ENCODE measurements at places on chromosomes 13 and 19.

DNA sequence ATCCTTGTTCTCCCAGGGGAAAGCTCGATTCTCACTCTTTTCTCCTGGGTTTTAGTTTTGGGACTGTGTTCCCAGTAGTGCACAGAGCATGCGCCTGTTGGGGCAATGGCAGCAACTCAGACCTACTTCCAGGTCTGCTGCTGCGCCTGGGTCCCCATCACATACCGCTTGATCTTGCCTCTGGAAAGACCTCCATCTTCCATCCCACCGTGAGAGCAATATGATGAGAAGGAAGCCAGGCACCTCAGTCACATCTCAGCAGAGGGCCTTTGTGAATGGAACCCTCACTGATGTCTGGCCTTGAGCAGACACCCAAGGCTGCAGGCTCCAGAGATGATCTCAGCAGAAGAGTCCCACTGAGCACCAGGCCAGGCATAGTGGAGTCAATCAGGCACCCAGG lies 176.8 kb upstream of the ZNF507 start:
- DNase-seq: no peak

- no peak for DNase-seq
Observed at GRCh38 chr19:52786078-52786463, 520 bp downstream of the ZNF600 start.

- no peak for DNase-seq
Observed at GRCh38 chr13:103883164-103883563, 816.9 kb upstream of the SLC10A2 start.

DNA sequence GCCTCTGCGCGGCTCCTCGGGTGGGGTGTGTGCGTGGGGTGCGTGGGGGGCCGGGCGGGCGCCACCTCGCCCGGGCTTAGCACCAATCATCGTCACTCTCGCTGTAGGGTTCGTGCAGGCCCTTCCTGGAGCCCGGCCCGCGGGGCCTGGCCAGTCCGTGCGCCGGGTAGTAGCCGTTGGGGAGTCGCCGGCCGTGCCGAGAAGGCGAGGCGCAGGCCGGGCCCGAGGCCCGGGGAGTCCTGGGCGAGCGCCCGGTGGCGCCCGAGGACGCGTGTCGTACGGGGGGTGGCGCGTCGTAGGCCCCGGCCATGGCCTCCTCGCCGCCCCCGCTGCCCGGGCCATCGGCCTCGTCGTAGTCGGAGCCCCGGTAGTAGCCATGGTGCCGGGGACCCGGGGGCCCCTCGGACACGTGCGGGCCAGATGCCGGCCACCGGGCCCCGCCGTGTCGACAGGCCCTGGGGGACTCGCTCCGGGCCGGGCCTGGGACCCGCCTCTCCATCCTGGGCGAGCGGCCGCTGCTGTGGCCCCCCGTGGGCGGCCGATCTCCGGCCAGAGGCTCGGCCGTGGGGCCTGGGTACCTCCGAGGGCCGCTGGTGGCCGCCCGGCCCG lies 57.1 kb downstream of the IER2 start:
- no peak for DNase-seq

GRCh38 chr13:46756977-46757376 lies 40.0 kb downstream of the ESD start:
- no peak for DNase-seq

DNA sequence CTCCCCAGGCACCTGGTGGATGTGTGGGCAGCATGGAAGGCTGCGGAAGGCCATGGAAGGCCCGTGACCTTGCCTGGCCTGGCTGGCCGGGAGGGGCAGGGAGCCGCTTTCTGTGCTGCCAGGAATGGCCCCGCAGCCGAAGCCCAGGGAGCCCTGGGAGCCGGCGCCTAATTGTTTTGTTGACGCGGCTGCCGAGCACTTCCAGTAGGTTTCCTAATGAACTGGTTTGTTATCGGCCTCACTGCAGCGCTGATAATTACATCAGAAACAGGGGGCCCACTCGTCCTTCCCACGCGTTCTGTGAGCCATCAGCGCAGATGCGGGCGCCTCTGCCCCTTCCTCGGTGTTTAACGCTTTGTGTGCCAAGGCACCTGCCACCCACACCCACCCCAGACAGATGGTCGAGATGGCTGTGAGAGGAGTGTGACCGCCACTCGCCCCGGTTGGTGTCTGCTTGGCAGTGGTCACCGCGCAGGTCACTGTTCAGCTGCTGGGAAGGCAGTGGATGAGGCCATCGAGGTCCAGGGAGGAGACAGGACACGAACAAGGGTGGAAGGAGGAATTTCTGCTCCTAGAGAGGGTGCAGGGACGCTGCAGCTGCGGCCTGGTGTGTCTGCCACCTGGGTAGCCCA lies 124.5 kb downstream of the KDM4B start:
- no peak for DNase-seq

DNA sequence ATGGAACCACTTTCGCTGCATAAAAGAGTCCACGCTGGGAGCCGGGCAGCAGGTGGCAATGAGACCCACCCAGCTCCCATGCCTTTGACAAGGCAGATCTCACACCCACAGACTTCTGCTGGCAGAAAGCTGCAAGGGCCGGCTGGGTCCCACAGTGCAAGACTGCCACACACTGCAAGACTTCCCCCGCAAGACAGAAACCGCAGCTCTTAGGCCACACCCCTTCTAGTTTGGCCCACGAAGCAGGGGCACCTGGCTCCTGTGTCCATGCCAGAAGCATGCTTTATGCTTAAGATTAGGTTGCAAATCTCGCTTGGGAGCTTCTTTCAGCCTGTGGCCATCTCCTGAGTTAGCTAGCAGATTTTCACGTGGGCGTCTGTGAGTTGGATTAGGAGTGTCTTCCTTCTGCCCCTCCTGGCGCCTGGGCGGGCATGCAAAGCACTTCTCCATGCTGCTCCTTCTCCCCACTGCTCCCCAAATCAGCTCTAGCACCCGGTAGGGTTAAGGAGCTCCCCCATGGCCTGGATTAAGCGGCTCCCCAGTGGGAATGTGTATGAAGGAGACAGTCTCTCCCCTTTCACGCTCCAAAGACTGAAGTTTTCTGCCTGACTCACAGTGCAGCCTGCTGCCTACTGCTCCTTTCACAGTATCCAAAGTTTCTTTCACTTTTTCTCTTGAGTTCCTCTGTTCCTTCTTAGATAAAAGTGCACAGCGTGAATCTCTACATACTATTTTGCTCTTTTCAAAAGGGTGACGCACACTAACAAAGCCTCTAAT lies 17.7 kb downstream of the GPC6 start:
- DNase-seq: no peak

DNA sequence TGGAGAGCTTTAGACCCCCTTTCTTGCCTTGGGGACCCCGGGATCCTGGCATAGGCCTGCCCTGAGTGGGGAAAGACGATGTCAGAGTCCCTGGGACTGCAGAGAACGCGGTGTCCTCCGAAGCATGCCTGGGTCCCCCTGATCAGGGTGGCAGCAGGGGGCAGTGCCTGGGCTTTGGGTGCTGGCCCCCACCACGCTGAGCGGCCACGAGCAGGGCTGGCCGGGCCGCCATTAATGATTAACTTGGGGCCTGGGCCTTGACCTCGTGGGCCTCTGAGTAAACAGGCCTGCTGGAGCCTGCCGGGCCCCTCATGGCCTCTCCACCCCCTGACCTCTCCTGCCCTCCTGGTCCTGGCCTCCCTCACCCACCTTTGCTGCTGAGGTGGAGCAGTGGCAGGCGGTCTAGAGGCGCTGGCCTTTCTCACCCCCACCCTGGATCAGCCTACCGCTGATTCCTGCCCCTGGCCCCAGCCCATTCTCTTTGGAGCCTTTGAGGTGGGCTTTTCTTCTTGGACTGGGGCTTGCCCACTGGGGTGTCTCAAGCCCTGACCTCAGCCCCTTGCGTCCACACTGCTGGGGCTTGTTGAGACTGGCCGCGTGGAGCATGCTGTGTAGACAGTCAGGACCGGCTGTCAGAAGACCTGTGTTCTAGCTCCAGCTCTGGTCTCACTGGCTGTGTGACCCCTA lies 26.3 kb downstream of the CEBPA start:
- no peak for DNase-seq

DNA sequence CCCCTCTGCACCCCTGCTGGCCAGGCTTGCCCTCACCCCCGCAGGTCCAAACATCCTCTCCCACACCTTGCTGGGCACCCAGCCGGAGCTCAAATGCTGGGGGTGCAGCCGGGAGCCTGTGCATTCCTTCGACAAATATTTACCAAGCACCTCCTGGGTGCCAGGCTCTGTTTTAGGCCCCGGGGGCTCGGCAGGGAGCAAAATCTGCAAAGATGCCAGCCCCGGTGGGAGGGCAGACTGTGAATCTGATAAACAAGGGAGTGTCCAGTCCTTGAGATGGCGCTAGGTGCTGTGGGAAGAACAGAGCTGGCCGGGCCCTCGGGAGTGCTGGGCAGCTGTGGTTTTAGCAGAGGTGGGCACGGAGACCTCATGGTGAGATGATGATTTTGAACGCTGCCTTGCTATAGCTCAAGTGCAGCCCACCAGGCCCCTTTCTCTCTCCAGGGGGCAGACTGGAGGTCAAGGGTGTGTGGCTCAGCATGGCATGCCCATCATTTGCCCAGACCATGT lies 10.6 kb downstream of the NFIX start:
- DNase-seq: no peak

DNA sequence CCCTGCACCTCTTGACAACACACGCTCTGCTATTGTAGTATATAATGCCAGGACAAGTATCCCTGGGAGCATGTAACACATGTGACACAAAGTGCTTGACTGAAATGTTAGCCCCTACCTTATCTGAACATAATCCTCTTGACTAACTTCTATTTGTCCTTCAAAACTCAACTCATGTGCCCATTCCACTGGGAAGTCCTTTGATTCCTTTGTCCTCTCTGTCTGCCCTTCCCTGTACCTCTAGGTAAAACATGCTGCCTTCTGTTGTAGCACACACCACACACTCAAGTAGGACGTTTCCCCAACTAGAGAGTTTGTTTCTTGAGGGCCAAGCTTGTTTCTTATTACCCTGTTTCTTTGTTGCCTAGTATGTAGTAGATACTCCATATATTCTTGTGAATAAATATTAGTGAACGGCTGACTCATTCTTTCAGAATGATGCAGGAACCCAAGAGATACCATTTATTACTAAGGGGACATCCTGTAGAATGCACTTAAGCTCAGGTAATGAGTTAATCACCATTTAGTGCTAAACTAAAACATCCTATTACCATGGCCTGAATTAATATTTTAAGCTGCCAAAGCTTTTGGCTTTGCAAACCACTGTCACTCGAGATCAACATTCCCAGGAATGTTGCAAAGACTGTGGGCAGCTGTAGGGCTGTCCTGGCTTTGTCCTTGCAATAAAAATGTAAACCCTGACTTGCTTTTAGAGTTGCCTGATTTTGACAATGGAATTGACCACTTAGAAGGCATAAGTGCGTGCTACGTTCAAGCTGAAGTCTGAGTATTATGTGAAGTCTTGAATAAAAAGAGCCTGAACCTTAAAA lies 313.4 kb downstream of the COG6 start:
- DNase-seq: no peak

DNA sequence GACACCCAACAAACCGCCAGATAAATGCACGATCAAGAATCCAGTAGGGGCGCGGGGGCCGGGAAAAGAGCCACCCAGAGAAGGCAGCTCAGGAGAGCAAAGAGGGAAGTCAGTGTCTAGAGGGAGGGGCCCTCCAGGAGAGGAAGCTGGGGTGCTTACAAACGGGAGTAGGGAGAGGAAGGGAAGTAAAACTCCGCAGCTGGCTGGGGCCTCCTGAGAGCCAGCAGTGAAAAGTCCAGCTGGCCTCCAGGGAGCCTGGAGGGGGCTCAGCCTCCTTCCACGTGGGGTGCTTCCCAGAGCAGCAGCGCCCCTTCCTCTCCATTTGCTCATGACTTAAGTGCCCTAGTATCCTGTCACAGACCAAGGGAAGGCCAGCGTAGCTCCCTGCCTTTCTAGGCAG lies 51.8 kb downstream of the TMED1 start:
- DNase-seq: no peak

DNA sequence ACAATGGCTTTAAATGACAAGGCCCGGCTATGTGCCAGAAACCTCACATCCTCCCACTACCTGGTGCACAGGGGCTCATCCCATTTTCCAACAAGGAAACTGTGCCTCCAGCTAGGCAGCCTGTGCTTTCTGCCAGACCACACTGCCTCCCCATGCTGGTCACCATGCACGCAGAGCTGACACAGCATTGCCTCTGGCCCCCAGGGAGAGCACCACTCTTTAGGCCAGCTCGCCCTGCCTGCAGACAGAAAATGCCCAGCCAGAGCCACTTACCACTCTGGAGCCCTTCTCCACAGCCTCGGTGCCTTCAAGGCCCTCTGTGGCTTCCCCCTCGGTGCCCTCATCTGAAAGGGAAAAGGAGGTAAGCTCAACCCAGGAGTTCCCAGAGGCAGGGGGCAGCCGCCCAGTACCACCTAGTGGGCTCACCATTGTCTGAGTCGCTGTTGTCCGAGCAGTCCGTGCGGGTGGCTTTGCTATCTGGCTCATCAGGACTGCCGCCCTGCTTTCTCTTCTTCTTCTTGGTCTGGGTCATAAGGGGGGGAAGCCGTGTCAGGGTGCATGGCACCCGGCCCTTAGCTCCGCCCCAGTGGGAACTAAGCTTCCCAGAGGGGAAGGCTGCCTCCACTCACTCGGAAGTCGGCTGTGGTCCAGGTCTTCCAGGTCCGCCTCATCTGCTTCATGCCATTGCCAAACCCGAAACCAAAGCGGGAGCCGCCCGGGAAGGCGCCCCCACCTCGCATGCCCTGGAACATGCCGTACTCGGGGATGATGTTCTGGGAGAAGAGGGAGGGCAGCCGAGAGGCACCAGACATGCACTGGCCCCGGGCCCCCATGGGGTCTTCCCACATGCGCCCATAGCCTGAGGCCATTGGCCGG lies 18.0 kb downstream of the AKAP8L start:
- no peak for DNase-seq

GRCh38 chr19:4970558-4971423 lies 1.9 kb downstream of the KDM4B start:
- peak; percentile 16 for DNase-seq

Data from stimulated activated naive CD8-positive, alpha-beta T cell treated with anti-CD3 and anti-CD28 coated beads, Interleukin-15, amount 100 ng/mL, for 72 hours (primary cell).